NCI-H1105 (cell line): ENCODE measurements at places on chromosomes 11 and 22.

DNA sequence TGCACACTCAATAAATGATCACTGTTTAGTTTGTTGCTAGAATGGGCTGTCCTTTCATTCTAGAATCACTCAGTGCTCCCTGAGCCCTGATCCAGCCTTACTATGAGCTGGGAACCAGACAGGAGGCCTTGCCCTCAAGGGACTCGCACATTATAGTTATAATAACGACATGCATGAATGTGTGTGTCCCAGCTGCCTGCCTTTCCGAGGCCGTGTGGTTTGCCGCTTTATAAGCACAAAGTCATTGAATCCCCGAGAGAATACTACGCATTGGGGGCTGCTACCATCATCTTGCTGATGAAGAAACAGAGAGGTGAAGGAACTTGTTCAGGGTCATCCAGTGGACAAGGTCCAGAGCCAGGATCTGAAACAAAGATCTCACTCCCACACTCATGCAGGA lies 75.7 kb downstream of the NFAM1 start:
- DNase-seq: no peak

DNA sequence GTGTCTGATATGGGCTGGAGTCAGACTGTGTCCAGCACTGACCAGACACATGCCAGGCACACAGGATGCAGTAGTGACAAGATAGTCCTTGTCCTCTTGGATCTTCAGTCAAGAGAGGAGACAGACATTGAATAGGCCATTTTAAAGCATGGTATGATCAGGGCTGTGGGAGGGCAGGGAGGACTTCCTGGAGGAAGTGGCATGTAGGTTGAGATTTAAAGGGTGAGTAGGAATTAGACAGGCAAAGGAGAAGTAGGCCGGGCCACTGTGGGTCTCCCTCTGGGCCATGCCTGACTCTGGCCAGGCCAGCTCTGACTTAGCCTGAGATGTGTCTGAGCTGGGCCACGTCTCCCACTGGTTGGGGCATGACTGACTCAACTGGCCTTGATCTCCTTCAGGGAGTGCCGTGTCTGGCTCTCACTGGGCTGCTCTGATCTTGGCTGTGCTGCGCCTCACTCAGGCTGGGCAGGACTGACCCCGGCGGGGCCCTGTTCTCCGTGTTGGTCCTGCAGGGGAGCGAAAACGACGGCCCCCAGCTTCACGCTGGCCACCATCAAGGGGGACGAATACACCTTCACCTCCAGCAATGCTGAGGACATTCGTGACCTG lies 71.2 kb downstream of the MYO7A start:
- no peak for DNase-seq

GRCh38 chr11:128568166-128568778 lies 19.1 kb downstream of the ETS1 start:
- no peak for DNase-seq

GRCh38 chr11:130715877-130716220 lies 200.4 kb downstream of the SNX19 start:
- no peak for DNase-seq

GRCh38 chr11:88292171-88292843 lies 45.2 kb downstream of the CTSC start:
- peak; percentile 74 for DNase-seq

DNA sequence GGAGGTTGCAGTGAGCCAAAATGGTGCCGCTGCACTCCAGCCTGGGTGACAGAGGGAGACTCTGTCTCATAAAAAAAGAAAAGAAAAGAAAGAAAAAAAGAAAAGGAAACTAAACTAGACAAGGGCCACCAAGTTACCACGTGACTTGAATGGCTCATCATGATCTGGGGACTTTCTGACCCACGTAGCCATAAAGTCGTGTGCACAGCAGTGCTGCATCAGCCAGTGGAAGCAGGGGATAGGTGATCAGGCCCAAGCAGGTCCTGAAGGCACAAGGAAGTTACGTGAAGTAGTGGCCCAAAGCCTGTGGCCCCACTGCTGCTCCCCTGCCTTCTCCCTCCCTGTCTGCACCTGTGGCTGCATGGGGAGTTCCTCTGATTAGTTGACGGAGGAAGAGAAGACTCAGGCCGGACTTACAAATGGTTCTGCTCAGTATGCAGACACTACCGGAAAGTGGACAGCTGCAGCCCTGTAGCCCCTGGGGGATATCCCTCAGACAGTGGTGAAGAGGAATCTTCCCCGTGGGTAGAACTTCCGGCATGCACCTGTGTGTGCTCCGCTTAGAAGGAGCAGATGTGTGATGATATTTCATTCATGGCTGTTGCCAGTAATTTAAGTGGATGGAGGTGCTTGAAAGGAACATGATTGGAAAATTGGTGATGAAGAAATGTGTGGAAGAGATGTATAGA lies 18.2 kb upstream of the CD81 start:
- no peak for DNase-seq

- DNase-seq: no peak
These were observed 4.4 kb downstream of the CYB5R2 start for GRCh38 chr11:7668911-7669310.

GRCh38 chr22:45756558-45756957 lies 84.9 kb downstream of the ATXN10 start:
- DNase-seq: no peak

DNA sequence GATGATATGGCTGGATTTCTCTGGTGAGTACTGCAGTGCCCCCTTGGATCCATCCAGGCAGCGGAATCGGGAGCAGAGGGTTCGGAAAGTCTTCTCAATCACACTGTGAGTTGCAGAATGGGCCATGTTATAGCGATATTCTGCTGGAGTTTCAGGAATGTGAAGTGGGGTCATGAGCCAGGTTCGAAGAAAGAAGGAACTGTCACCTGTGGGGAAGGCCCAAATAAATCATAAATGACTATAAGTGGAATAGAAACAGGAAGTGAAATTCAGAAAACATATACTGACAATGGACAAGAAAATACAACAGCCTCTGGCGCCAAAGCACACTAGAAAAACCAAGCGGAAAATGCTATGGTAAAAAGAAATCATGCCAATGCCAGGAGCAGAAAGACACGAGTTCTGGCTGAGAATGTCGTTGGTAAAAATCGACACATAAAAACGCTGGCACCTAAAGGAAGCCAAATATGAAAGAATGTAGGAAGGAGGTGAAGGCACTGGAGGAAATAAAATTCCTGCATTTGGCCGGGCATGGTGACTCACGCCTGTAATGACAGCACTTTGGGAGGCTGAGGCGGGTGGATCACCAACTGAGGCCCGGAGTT lies 10.0 kb upstream of the AMBRA1 start:
- DNase-seq: no peak

- peak; percentile 13 for DNase-seq
These were observed 21.7 kb upstream of the TNRC6B start for GRCh38 chr22:40156001-40156516.

DNA sequence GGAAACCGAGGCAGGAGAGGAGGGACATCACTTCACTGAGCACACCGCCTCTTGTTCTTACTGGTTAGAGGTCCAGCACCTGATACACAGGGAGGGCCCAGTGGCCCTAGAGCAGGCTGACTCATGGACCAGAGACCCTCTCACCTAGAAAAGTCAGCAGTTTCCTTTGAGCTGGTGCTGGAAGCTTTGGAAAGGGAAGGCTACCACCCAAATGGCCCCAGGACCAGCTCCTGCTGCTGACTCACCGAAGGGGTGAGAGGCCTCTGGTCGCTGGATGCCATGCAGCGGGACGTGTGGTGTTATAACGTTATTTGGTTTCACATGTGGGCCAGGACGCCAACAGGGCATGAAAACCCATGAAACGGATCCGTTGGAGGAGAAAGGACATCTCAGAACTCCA lies 3.8 kb downstream of the NADSYN1 start:
- DNase-seq: no peak

DNA sequence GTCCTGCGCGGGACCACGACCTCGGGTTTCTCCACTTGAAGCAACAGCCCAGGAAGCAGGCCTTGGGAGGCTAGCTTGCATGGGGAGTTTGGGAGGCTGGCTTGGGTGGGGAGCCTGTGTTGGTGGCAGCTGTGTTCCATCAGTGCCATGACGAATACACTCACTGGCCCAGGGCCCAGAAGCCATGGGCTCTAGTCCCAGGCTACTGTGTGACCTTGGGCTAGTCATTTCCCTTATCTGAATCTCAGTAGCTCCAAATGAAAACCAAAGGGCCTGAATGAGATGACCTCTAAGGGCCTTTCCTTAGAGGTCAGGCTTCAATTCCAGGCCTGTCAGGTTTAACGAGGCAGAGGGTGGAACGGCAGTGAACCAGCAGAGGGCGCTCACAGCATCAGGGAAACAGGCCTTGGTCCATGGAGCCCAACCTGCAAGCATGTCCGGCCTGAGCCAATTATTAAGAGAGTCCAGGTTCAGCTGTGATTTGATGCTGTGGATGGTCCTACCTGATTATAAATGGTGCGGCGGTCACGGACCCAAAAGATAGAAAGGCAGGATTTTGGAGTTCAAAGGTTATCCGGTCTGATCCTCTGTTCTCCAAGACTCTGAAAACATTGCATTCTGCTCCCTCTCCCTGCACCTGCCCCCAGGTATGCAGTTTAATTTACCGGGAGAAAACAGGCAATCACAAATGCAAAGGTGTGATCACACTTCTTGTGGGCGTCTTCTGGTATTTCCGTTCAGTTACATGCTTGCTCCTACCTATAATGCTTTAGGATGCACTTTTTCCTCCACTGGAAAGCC lies 15.9 kb downstream of the PTPN5 start:
- no peak for DNase-seq

GRCh38 chr11:79102840-79103239 lies 338.0 kb downstream of the TENM4 start:
- DNase-seq: no peak

DNA sequence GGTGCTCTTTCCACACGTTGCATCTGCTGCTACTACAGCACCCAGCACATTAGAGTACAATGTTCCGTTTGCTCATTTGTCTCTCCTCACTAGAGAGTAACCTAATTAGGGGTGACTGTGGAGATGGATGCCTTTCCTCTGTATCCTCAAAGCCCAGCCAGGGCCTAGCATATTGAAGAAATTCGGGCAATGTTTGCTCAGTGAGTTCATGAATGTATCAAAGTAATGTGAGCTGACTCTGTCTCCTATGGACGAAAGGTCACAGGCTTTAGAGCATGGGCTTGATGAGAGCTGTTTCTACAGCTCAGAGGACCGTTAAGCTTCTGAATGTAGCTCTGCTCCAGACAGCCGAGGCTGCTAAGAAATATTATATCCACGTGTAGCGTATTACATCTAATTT lies 67.5 kb downstream of the C11orf58 start:
- DNase-seq: no peak

GRCh38 chr11:117815262-117815803 lies 9.2 kb downstream of the FXYD2 start:
- no peak for DNase-seq

DNA sequence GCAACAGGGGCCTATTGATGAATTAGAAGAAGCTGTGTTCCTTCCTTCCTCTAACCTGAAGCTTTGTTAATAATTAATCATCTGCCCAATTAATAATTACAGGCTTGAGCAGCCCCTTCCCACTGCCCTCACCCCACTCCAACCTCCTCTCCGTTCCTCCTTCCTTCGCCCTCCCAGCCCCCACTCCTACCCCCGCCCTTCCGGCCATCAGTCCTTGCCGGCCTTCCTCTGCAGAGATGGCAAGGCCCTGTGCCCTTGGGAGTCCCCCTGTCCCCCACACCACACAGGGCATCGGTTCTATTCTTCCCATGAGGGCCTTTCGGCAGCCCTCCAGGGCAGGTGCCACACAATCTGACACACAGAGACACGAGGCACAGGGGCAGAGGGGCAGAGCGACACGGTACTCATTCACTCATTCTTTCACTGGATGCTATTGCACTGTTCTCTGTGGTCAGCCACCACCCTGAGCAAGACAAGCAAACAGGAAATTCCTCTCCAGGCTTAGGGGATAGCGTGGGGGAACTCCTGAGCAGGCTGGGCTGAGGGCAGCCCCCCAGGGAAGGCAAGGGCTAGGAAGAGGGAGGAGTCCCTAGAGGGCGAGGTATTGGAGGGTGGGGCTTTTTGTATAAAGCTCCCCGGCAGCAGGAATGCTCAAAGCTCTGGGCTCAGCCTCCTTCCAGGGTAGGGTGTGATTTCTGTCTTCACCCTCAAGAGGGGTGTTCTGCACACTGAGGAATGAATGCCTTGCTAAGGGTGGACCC lies 14.7 kb downstream of the MGAT3 start:
- DNase-seq: no peak

GRCh38 chr11:115618428-115618827 lies 114.2 kb upstream of the CADM1 start:
- no peak for DNase-seq

- DNase-seq: no peak
These were observed 26.0 kb downstream of the CLMP start for GRCh38 chr11:123168955-123169484.

- DNase-seq: no peak
These were observed 9.1 kb downstream of the SSH3 start for GRCh38 chr11:67312187-67313021.

- no peak for DNase-seq
These were observed 33.4 kb downstream of the PPARA start for GRCh38 chr22:46183733-46184132.

- peak; percentile 17 for DNase-seq
These were observed 118.2 kb upstream of the CRYBB3 start for GRCh38 chr22:25081409-25081824.

DNA sequence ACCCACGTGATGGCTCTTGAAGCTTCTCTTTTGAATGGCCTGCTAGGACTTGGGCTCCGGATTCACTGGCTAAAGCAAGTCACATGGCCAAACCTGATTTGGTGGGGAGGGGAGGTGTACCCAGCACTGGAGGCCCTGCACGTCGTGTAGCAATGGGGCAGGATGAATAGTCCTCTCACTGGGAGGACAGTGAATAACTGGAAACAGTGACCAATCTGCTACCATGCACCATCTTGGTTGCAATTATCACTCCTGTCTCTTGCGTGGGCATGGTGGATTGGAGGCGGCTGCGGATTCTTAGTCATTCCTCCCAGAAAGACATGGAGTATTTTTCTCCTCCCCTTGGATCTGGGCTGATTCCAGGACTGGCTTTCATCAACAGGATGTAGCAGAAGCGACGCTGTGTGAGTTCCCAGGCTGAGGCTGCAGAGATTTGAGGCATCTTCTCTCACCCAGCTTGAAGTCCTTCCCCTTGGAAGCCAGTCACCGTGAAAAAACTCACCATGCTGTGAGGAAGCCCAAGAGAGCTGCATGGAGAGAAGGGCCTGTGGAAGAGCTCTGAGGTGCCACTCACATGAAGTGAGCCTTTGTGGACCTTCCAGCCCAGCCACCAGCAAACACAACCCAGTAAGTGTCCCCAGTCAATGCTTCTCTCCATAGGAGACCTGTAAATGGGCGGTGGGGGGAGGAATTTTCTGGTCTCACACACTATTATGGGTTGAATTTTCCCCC lies 70.4 kb downstream of the IGLL1 start:
- no peak for DNase-seq

GRCh38 chr11:6850526-6850925 lies 5.0 kb downstream of the OR10A5 start:
- DNase-seq: no peak

DNA sequence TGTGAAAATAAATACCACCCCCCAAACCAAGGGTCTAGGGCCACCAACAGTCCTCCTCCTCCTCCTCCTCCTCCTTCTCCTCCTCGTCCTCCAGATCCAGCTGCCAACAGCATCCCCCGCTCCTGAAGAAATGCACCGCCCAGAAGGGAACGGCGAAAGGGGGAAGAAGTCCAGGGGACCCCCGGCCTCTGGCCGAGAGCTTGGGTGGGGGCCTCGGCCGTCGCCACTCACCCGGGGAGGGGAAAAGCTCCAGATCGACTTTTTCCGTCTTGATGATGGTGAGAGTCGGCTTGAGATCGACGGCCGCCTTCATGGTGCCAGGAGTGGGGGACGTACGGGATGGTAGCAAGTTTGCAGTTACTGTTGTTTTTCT lies 65.7 kb downstream of the ETS1 start:
- DNase-seq: no peak
